Globus pallidus (tissue), 1 donor: ENCODE measurements at places on chromosomes 2 and 18.

DNA sequence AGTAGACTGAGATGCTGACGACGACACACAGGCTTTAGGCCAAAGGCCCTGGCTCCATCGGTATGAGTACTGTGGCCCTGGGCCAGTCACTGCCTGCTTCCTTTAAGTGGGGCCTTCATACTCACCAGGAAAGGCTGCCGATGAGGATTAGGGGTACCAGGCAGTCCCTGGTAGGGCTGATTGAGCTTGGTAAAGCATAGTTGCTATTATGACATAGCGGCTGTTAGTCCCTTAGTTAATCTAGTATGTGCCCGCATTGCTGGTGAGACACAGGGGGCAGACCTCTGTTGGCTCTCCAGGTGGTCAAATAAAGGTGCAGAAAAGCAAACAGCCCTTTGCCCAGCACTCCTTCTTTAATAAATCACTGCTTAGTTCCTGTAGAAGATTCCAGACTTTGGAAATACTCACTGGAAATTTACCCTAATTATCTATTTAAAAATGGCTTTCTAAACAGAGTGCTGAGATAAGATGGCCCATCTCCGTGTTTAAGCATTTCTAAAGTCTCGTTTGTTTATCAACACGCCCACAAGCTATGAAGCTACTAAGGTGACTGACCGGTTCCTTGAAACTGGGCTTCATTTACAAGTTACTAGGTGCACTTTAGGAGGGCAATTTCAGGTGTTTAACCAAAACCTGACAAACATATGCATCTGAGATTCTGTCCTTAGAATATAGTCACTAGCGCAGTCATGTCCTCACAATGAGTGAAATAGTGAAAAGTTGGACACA, 8.7 kb upstream of the BIN1 start:
- DNase-seq, result no peak

- no peak for DNase-seq
Observed at GRCh38 chr2:6823111-6823510, 42.6 kb downstream of the CMPK2 start.

GRCh38 chr2:113202305-113203216, 28.8 kb downstream of the PSD4 start:
- no peak for DNase-seq

DNA sequence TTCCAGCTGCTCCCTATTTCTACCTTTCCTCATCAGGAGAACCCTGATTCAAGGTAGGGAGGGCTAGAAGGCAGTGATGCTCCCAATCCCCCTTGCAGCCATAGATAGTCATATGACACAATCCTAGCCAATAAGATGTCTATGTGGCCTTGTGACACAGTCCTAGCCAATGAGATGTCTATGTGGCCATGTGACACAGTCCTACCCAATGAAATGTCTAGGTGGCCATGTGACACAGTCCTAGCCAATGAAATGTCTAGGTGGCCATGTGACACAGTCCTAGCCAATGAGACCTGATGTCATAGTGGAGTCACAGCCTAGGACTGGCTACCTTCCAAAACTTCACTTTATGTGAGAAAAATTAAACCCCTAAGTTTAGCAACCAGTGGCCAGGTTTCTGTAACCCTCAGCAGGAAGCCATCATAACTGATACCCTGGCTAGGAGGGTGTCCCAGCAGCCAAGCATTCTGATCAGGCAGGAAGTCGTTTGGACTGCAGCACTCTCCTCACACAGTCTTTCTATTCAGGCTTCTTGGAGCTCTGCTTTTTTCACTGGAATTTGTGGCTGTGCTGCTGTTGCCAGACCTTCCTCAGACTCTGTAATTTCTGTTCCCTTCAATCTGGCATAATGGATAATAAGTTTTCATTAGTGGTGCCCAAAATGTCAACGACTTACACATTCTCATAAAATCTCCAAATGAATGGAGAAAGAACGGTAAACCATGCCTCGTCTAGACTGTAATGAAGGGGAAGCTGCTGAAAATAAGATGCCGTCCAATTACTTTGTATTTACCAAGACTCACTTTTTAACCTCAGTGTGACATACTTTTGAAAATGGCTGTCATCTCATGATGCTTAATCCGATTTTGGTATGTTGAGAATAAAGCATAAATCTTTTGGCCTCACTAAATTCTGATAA, 165.0 kb upstream of the NCKAP5 start:
- no peak for DNase-seq

DNA sequence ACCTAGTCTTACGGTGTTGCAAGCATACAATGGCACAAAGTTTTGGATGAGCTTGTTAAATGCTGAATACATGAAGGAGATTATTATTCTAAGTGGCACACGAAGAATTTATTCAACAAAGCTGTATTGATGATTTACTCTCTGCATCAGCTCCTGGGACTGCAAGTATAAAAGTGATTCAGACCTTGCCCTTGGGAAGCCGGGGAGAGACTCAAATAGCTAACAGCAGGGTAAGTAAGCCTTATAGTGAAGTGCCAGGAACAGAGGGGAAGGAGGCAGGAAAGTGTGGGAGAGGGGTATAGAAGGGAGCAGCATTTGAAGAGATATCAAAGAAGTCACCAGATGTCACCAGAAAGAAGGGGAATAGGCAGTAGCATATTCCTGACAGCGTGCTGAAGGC, 115.4 kb downstream of the MCFD2 start:
- no peak for DNase-seq

GRCh38 chr2:15614545-15615300, 23.1 kb downstream of the DDX1 start:
- no peak for DNase-seq

DNA sequence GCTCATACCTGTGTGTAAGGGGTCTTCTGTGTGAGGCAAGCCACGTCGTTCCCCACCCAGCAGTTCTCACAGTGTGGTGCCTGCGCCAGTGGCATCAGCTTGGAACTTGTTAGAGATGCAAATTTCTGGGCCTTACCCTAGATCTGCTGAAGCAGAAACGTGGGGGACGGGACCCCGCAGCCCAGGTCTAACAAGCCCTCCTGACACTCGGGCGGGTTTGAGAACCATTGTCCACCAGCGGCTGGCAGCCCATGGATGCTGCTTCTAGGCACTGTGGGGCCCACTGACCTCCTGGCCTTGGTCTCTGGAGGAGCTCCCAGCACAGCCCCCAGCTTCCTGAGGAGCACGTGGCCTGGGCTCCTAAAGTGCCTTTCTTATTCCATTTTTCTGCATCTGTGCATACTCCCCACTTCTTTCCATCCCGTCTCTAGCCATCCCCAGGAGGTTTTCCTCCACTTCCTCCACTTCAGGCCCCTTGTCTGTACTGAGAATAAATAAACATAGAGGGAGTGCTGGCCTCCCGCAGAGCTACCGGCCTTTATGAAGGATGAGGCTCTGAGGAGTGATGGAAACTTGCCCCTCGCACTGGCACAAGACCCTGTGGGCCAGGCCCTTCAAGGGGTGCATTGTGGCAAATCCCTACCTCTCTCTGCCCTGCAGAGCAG, 94.3 kb downstream of the GALR1 start:
- DNase-seq, result no peak

DNA sequence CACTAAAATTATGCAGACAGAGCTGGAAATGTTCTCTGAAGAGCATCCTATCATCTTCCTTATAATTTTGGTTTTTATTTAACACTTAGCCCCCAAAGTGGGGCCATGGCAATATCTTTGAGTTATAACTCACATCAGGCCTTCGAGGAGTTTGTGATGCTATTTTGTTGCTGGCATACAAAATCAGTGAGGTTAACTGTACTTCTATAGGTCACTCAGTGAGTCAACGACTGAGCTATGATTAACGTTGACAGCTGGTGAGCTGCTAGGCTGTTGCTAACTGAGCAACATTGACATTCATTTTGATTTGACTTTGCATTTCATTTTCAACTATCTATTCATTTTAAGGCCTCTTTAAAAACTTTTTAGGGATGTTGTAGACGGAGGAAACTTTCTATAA, 50.0 kb downstream of the GPD2 start:
- DNase-seq, result no peak

DNA sequence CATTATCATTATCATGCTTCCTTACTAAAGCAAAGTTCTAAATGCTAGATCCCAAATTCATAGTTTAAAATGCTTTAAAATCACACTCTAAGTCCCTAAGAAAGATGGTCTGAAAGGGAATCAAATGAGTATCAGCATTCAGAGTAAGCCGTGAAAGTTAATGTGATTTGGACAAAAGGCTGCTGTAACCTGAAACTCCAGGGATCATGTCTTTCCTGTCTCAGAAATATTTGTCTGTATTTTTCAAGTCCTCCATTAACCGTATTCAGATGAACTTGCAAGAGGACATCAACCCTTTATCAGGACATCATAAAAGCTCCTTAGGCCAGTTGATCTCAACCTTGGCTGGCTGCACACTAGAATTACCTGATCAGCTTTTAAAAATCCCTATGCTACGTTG, 324.3 kb upstream of the PKDCC start:
- no peak for DNase-seq

- no peak for DNase-seq
Observed at GRCh38 chr2:189901664-189902063, 117.4 kb downstream of the PMS1 start.

- DNase-seq, result no peak
Observed at GRCh38 chr2:222034058-222034457, 264.7 kb downstream of the PAX3 start.

DNA sequence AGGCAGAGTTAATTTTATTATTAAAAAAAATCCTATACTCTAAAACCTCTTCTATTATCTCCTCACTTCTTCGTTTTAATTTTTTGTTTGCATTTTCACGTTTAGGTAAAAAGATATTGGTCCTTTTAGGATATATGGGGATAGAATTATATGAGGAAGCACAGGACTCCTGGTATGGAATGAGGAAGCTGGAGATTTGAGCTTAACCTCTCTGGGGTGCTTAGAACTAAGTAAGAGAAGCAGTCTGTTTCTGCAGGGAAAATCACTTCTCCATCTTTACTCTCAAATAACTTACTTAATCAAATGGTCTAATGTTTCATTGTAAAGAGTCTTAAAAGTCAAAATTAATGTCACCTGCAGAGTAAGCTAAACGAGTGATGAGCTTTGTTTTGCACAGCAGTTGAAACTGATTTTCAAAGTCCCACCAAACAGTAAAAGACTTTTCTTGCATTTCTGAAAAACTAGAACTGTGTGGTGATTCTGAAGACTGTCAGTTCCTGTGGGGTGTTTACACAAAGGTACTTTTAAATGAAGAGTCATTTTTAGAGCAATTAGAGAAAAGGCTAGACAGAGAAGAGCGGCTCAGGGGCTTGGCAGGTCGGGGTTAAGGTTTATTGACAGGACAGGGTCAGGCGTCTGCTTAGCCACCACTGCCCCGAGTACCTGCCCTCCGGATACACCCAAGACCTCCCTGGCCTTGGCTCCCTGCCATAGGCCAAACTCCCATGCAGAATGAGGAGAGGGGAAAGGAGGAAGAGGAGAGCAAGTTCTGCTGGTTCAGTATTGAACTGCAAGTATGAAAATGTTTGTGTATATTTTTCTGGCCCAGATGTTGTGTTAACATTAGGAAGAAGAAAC, 21.6 kb downstream of the METAP1D start:
- DNase-seq, result no peak

- DNase-seq, result peak; percentile 5
Observed at GRCh38 chr2:114011713-114012112, 121.8 kb downstream of the ACTR3 start.

GRCh38 chr18:35161485-35161884, 79.3 kb upstream of the ZNF397 start:
- no peak for DNase-seq

GRCh38 chr18:37570336-37570930, 4.8 kb upstream of the CELF4 start:
- DNase-seq, result no peak

GRCh38 chr2:149595056-149595963, 7.7 kb upstream of the MMADHC start:
- no peak for DNase-seq

- peak; percentile 88 for DNase-seq
Observed at GRCh38 chr2:175004980-175005732, at the start of gene CHN1. CHN1 (minus strand) TSS chr2:175005381; CDS start chr2:175004912, 469 bp downstream.

GRCh38 chr18:9547782-9548181, 66.6 kb downstream of the PPP4R1 start:
- no peak for DNase-seq

GRCh38 chr2:136325844-136326331, 207.9 kb upstream of the CXCR4 start:
- no peak for DNase-seq

- DNase-seq, result no peak
Observed at GRCh38 chr18:58251416-58251815, 207.4 kb downstream of the NEDD4L start.

- no peak for DNase-seq
Observed at GRCh38 chr18:76489081-76489480, 6.0 kb downstream of the ZNF516 start.

DNA sequence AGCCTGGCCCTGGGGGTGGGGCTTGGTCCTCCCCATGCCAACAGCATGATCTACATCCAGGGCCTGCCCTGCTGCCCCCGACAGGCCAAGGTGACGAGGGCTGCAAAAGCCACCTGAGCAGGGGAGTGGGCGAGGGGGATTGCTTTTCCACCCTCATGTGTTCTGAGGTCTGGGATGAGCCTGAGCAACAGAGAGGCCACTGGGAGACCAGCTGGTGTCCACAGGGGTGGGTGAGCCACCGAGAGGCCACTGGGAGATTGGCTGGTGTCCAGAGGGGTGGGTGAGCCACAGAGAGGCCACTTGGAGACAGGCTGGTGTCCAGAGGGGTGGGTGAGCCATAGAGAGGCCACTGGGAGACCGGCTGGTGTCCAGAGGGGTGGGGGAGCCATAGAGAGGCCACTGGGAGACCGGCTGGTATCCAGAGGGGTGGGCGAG, 147.4 kb upstream of the GPC1 start:
- no peak for DNase-seq

- DNase-seq, result peak; percentile 69
Observed at GRCh38 chr18:39841482-39842365, 2113.3 kb upstream of the PIK3C3 start.
